ENCODE measurements at places on chromosomes 16 and 17.

- DNase-seq: peak; percentile 88
These were observed 570 bp upstream of the CFDP1 start for GRCh38 chr16:75433732-75434413.

DNA sequence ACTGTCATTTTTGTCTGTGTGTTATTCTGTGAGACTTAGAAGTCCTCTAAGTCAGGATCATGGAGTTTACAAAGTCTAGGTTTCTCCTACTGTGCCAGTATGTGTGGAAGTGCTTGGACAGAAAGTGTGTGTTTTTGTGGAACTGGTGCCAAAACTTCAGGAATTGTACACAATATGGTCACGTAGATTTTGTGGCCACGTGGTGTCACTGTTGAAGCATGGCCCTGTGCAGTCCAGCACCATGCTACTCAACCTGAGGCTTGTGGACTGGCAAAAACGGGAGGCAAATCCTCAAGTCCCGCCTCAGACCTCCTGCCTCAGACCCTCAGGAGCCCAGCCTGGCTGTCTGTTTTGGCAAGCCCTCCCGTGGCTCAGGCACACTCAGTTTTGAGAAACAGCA lies 16.7 kb upstream of the ALKBH5 start:
- DNase-seq: no peak

- DNase-seq: no peak
These were observed 39.0 kb downstream of the YWHAE start for GRCh38 chr17:1360975-1361374.

DNA sequence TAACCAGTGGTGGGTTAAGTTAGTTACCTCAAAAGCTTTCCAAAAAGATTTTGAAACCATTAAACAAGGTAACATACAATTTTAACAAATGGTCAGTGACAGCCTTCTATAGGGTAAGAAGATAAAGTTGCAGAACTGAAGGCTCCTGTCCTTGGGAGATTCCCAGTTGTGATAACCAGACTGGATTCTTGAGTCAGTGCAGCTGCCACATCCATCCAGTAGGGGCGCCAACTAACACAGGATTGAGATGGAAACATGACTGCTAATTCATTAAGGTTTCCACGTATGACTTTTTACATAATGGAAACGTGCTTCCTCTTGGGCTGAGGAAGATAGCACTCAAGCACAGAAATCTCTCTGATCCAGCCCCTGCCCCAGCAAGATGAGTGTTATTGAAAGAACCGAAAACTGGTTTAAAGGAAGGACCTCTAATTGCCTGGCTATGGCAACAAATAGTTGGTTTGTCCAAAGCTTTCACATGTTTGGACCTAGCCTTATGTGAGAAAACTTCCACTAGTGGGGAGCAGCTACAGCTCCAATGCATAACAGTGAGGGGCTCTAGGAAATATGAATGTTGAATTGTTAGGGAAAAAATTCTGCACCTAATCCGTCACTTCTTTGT lies 269.8 kb upstream of the MYOCD start:
- DNase-seq: no peak

GRCh38 chr17:61488878-61489718 lies 36.9 kb downstream of the TBX4 start:
- no peak for DNase-seq

DNA sequence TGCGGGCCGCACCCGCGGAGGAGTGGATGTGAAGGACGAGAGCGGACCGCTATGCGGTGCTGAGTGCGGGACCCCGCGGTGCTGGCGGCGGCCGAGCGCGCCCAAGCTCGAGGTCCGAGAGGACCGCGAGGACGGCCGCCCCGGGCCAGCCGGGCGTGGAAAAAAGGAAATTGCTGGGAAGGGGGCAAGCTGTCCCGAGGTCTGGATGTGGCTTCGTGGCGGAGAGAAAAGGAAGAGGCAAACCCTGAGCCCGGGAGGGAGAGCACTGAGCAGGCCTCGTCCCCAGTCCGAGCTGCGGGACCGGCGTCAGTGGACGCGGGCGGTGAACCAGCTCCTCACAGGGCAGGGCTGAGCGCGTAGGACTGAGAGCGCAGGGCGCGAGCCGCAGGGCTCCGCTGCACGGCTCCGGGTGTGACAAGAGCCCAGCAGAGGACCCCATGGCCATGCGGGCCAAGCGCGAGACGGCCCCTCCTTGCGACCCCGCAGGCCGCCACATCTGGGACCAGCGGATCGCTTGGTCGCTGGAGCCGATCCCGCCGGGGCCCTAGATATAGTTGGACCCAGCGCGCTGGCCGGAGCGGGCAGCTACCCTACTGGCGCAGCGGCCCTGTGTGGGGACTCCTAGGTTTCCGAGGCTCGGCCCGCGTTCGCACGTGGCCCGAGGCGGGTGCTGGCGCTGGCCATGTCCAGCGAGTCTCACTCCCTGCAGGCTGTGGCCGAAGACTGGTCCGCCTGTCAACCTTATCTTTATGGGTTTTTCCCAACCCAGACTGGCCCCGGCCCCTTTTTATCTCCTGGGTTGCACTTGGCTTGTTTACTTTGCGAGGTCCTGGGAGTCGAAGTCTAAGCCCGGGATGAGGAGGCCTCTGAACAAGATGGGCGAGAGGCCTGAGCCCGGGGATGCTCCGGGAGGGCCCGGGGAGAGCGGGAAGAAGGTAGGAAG lies 2.4 kb downstream of the TBX4 start:
- no peak for DNase-seq

GRCh38 chr16:20520103-20520502 lies 56.1 kb downstream of the ACSM2B start:
- no peak for DNase-seq

- DNase-seq: no peak
These were observed 48.1 kb downstream of the YWHAE start for GRCh38 chr17:1351971-1352370.

DNA sequence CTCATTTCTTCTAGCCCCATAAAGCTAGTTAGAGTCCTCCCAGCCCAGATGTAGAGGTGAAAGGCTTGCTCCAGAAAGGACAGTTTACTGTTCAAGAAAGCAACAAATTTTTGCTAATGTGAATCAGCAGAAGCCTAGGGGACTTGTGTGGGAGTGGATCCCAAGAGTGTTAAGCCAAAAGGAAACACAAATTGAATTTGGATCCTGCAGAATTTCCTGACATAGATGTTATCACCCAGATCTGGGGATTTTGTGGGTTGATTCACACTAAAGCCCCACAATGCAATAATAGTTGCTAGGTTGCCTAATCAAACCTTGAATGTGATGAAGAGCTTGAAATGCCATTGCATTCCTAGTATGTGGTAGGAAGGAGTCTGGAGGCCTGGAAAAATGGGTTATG lies 135.2 kb upstream of the HS3ST3A1 start:
- no peak for DNase-seq

DNA sequence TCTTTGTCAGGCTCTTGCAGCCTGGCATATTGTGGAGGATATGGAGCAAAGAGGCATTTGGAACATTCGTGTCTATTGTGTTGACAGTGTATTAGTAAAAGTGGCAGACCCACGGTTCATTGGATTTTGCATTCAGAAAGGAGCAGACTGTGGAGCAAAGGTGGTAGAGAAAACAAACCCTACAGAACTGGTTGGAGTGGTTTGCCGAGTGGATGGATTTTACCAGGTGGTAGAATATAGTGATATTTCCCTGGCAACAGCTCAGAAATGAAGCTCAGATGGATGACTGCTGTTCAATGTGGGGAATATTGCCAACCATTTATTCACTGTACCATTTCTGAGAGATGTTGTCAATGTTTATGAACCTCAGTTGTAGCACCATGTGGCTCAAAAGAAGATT lies 44.5 kb downstream of the EFCAB13 start:
- DNase-seq: no peak

GRCh38 chr17:64777415-64778239 lies 115.5 kb upstream of the SMURF2 start:
- no peak for DNase-seq

- DNase-seq: no peak
These were observed 4.5 kb upstream of the MNT start for GRCh38 chr17:2405247-2405926.

DNA sequence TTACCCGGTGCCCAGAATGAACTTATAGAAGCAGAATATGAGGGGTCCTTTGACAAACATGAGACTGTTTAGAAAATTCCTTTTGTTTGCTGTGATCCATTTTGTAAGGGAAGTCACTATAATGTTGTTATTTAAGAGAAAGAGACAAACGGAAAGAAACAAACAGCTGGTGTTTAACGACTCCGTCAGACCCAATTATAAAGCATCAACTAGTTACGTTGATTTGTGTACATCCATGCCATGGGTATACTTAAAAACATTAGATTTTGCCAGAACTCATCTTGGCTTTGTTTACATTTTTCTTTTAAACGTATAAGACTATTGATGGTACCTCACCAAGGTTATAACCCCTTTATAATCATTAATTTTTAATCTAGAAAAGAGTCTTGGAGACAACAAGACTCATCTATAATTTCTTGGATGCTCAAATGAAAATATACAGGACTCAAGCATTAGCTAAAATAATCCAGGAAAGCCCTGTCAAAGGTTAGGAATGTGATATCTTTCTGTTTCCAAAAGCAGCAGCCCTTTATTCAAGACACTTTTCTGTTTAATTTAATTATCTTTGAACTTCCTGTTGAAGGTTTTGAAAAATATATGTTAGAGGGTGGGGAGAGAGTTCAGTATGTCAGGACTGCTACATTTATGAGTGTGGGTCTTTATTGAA lies 331.7 kb downstream of the WWOX start:
- no peak for DNase-seq

Data from CD4-positive, alpha-beta T cell treated with Interferon alpha-2 for 1 hour (primary cell).